ENCODE measurements at places on chromosomes 1 and 21.

- no peak for DNase-seq
Measured at GRCh38 chr1:245396615-245397014, 241.8 kb downstream of the KIF26B start.

DNA sequence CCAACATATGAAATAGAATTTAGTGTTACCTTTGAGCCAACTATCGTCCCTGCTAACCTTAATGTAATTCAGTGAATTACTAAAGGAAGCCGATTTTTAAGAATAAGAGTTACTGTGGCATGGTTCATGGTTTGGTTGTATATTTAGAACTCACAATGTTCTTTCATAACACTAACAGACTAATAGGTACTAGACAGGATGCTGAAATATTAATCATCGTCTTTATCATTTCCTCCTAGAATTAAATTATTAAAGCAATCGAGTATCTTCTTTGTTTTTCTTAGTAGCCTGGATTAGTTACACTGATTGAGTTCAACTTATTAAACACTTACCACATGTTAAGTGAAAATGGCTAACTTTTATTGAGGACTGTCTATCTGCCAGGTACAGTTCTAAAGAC is 47.7 kb downstream of the TARBP1 start:
- no peak for DNase-seq

DNA sequence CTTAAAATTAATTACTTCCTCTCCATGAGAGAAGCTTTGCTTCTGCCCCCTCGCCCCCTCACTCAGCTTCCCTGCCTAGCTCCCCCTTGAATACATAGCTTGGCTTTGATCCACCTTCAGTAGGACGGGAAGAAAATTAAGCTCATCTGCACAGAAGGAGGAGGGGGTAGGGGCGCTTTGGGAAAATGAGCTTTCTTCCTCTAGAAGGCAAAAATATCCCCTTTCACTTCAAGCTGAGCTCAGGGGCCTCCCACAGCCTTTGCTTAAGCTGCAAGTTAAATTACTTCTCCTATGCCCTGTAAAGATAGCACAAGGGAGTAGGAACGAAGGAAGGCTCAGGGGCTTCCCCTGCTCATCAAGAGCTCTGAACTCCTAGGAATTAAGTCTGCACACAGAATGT is 65.2 kb upstream of the GOLT1A start:
- DNase-seq, result no peak

DNA sequence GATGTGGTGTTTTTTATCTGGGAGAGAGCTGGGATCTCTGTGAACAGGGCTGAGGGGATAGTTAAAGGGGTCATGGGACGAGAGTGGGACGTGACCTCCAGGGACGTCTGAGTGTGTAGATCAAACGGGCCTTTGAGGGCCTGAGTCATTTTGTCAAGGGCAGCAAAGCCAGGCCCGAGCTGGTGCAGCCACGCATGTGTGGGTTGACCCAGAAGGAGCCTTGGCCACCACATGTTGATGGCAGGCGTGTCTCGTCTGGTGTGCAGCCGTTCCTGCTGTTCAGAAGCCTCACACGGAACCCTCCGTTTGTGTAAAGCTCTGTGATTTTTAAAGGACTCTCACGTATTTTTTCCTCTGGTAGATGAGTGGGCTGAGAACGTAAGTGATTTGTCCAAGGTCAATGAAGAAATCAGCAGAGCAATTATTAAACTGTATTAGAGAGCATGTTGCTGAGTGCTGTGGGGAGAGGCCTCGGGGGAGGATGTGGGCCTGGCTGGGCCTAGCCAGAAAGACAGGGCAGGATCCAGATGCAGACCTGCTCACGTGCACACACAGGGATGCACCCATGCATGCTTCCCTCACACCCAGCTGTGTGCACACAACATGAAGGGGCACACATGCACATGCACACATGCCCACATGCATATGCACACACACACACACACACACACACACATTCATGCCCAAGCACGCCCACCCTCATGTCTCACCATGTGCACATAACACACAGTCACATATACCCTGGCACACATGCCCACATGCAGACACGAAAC is 89.8 kb downstream of the AJAP1 start:
- DNase-seq, result no peak

DNA sequence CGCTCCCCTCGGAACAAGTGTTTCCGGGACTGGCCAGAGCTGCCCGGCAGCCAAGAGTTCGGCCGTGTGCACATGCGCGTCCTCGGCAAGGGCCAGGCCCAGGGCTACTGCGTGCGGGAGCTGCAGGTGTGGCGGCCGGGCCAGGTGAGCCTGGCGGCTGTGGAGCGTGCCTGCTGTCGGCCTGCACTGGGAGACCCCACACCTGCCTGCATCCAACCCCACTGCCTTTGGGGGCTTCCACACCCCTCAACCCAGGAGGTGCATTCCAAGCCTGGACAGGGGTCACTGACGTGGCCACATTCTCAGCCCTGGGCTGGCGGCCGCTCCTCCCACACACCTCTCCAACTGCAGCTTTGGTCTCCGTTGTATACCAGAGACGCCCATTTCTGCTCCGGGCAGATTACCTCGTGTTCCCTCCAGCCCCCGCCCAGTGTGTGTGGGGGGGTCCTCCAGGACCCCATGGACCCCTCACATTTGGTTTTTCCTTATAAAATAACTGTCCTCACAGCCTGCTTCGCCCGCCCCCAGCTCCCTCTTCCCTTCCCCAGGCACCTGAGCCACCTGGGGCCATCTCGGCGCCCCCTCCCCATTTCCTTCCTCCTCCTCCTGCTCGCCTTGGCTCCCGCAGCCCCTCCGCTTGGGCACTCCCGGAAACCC is 6.1 kb downstream of the RNF223 start:
- no peak for DNase-seq

DNA sequence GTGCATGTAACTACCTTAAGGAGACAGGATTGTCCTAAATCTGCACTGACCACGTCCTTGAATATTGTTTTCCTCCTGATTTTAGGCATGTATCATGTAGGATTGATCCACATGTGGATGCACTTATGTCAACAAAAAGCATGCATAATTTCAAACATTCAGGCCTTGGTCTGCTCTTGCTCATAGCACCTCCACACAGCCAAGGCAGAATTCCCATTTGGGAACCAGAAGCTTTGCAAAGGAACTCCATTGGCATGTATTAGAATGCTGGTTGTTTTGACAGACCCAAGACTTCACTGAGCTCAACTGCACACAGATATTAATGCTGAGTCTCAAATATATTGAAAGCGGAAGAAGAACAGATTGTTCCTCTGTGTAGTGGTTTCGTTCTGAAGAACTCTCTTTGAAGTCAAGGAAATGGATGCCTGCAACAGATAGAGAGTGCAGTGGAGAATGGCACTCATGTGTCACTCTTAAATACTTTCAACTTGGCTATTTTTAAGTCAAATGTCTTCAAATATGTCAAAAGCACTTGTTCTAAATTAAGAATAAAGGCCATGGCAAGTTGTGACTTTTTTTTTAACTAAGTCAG is 387.6 kb downstream of the LTN1 start:
- no peak for DNase-seq

DNA sequence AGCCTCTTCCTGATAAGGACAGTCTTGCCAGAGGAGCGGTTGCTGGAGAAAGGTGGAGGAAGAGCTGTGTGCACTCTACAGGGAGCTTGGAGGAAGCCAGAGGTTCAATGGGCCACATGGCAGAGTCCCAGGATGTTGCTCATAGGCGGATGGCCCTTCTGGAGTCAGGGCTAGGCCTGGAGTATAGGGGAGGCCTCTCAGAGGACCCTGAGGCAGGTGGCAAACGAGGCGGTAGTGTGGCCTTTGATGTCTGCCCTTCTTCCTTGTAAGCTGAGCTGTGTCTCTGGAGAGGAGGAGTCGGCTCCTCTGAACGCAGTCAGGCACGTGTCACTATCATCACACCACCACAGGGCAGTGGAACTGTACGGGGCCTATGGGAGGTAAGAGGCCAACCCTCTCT is 8.6 kb downstream of the PKP1 start:
- no peak for DNase-seq

- no peak for DNase-seq
Measured at GRCh38 chr1:230359992-230360668, 66.0 kb downstream of the PGBD5 start.

- no peak for DNase-seq
Measured at GRCh38 chr1:11678442-11678841, 2.5 kb downstream of the MAD2L2 start.

Data from stimulated activated naive CD4-positive, alpha-beta T cell treated with Interleukin-2 at 50 U/mL for 16 hours (primary cell).